CD4-positive, alpha-beta T cell treated with Interleukin-21 for 1 hour (primary cell): ENCODE measurements at places on chromosomes 1 and 21.

DNA sequence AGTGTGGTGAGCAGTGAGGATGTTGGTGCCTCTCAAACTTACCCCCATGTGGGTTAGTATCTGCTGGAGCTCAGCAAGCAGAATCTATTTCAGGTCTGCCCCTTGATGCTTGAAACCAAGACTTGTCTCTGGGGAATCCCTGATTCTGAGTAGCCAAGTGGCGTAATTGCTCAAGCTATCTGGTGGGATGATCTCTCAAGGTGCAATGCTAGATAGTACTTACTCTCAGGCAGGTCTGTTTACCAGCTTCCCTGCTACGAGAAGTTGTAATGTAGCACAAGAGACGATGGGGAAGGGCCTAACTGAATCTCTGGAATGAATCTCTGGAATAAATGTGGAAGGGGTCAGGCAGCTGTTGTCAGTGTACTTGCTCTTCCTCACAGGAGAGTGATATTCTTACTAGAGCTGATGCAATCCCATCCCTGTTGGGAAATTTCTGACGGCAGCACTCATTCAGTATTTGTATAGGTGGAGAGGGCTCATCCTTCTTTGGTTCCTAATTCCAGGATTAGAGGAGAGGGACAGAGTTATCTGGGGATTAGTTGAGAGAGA, 65.4 kb downstream of the MACF1 start:
- DNase-seq = no peak

GRCh38 chr1:21499283-21499950, 9.8 kb upstream of the ALPL start:
- DNase-seq = no peak

DNA sequence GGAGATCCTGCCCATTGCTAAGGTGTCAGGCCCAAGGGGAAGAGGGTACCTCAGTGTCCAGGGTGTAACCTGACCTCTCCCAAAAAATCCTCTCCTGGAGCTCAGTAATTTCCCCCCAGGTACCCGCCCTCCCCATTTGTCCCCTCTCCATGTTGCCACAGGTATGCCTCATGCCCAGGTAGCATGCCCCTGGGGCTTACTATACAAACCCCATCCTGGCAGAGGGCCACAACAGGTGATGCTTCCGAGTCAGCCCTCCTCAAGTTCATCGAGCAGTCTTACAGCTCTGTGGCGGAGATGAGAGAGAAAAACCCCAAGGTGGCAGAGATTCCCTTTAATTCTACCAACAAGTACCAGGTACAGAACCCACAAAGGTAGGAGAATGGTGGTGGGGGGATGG, 15.7 kb downstream of the ATP1A4 start:
- DNase-seq = no peak

- DNase-seq = no peak
Observed at GRCh38 chr1:179061360-179062282, 20.2 kb upstream of the TOR3A start.

DNA sequence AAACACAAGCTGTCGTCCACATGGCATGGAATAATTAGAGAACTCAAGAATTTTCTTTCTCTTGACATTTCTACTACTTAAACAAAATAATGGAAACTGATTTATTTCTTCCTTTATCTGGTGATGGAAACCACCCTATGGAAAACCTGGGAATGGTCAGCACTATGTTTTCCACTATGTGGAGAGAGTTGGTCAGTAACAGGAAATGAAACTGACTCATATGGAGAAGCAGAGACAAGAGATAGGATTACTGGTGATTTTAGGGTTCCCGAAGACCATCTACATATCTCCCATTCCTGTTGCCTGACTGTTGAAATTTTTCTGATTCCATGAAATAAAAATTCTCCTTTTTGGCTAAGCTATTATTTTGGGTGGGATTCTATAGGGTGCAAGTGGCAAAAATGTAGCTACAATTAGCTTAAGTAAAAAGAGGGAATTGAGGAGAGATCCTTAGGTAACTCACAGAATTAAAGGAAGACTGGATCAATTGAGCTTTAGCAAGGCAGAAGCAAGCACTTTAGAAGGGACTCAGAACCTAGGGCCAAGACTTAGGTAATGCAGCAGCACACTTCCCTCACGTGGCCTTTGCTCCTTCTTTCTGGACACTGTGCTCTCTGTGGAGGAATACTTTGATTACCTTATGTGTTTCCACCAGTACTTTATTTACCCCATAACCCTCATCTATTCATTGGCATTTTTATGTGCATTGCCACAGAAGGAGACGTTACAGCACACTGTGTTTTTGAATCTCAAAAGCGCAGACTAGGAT, 89.6 kb downstream of the LEPR start:
- DNase-seq = no peak
